ENCODE measurements at places on chromosomes 1 and 21. TPM values are rescaled to one million over a fixed set of nuclear protein-coding genes. Genes with fewer than 3 reads are reported as not detected.

DNA sequence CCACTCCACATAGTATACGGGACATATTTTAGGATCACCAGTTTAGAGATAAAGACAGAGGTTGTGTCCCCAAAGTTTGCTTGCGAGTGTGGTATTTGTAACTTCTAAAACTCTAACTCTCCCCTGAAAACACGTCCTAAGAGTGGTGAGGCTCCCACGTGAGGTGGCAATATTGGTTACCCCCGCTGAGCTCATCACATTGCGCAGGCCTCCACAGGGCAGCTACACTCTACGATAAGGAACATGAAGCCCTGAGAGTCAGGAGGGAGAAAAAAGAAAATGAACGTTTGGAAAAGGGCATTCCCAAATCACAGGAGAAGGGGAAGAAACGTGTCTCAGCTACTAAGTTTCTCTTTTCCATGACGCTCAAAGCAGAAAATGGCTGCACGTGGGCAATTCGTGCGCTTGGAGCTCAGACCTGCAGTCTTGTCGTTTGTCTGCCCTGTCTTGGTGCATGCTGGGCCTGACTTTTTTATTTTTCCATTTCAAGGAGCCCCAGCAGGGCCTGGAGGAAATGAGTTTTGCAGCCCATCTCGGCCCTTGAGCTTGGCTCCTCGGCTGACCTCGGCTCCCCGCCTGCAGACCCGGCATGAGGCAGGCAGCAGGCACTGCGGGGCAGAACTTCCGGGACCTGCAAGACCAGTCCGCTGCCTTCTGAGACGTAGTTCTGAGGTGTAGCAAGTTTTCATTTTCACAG is 25.7 kb downstream of the ERG start:
- H3K36me3 ChIP-seq = no peaks in the 10 kb centered on the region
- no peak for DNase-seq
- peak overlapping the region; percentile 3 for H3K27ac ChIP-seq
- H3K4me3 ChIP-seq = no peak overlapping the region
- peaks cover 4% of the 10 kb centered on the region for H3K4me1 ChIP-seq

DNA sequence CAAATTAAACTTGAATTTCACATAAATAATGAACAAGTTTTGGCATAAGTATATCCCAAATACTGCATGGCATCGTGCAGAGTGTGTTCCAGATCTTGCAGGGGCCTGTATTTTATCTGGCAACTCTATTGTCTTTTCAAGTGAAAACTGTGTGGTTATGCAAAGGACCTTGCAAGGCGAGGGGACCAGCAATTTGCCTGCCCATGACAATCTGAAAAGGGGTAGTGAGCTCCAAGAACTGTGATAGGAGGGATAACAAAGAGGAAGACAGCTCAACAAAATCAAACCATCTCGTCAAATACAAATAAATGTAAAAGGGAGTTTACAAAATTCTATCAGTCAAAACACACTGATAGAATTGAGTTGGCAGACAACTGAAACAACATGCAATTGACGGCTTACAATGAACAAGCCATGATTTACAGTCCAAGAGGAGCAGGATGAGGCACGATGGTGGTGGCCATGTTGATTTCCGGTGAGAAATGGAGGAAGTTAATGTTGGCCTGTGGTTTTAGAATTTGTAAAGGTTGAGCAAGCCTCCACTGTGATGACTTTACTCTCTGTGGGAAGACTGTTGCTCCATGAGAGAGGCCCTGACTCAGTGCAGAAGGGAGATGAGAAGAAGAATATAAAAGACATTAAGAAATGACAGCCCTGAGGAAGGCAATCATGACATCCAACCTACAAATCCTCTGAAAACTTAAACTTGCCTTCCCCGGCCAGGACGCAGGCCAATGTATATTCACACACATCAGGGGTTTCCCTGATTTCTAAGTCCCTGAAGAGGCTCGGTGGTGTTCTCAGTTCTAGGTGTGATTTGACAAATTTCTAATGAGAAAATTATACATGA is 132.2 kb downstream of the ADSS2 start:
- H3K4me1 ChIP-seq = peaks cover 22% of the 10 kb centered on the region
- no peaks in the 10 kb centered on the region for H3K27me3 ChIP-seq
- no peaks in the 10 kb centered on the region for H3K36me3 ChIP-seq
- H3K4me3 ChIP-seq = no peak overlapping the region

CHODL gene
- total RNA-seq = 0.26 TPM

DNA sequence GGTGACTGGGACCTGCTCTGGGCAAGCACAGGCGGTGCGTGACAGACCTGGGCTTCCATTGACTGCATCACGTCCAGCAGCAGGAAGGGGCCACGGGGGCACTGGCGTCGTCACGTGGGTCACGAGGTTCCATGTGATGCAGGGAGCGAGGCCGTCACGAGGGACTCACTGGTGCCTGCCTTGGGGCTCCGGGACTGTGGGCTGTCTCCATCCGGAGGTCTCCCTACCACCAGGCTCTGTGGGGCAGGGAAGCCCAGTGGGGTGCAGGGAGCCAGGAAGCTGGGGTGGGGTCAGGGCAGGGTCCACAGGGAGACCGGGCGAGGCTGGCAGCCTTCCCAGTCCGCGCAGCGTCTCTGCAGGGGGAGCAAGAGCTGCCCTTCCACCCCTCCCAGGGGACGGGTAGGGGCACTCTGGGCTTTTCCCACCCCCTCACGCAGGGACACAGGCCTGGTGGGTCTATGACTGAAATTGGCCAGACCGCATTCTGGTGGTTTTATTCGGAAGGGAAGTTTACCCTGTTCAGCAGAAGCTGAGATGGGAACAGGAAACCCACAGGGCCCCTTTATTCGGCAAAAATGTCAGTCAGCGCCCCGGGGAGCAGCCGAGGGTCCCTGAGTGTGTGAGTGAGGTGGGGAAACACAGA is 416 bp upstream of the TNFRSF14 start:
- peaks cover 26% of the 10 kb centered on the region for H3K36me3 ChIP-seq
- peak overlapping the region; percentile 94 for H3K4me3 ChIP-seq
- no peaks in the 10 kb centered on the region for H3K27me3 ChIP-seq
- peaks cover 30% of the 10 kb centered on the region for H3K4me1 ChIP-seq
- peak; percentile 94 for DNase-seq
- H3K27ac ChIP-seq = peak overlapping the region; percentile 98

GRCh38 chr1:54332781-54333585 is 73.2 kb downstream of the SSBP3 start:
- peak overlapping the region; percentile 67 for H3K27ac ChIP-seq
- H3K27me3 ChIP-seq = no peaks in the 10 kb centered on the region
- DNase-seq = no peak
- peaks cover 68% of the 10 kb centered on the region for H3K4me1 ChIP-seq
- no peak overlapping the region for H3K4me3 ChIP-seq
- no peaks in the 10 kb centered on the region for H3K36me3 ChIP-seq

KRTAP8-1 gene
- total RNA-seq = not detected

DNA sequence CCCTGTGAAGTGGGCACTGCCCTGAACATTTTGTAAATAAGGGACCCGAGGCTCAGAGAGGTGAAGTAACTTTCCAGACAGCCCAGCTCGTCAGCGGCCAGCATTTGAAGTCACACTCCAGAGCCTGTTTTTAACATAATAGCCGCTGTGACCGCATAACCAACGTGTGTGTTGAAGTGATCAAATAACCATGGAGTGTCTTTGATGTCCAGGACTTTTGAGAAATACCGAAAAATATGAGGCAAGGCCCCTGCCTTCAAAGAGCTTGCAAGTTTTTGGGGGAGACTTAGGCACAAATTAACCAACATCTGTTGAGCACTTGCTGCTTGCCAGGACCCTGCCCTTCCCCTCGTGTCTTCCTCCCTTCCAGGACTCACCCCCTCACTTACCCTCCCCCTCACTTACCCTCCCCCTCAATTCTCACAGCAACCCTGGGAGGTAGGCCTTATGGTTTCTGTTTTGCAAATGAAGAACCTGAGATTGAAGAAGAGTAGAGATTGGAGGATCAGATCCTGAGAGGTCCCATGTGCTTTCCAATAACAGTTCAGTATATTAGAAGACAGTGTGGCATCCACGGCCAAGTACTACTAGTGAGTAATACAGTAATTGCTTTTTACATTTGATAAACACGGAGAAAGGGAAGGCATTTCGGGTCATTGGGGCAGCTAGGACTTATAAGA is 1.3 kb upstream of the SLC16A1 start:
- H3K27me3 ChIP-seq = no peaks in the 10 kb centered on the region
- no peak for DNase-seq
- H3K36me3 ChIP-seq = no peaks in the 10 kb centered on the region
- H3K4me1 ChIP-seq = peaks cover 19% of the 10 kb centered on the region

GRCh38 chr1:2546515-2547209 is 9.5 kb upstream of the TNFRSF14 start:
- H3K27ac ChIP-seq = peak overlapping the region; percentile 97
- DNase-seq = peak; percentile 94
- peaks cover 40% of the 10 kb centered on the region for H3K4me1 ChIP-seq
- H3K4me3 ChIP-seq = peak overlapping the region; percentile 85
- no peaks in the 10 kb centered on the region for H3K27me3 ChIP-seq
- no peaks in the 10 kb centered on the region for H3K36me3 ChIP-seq

DNA sequence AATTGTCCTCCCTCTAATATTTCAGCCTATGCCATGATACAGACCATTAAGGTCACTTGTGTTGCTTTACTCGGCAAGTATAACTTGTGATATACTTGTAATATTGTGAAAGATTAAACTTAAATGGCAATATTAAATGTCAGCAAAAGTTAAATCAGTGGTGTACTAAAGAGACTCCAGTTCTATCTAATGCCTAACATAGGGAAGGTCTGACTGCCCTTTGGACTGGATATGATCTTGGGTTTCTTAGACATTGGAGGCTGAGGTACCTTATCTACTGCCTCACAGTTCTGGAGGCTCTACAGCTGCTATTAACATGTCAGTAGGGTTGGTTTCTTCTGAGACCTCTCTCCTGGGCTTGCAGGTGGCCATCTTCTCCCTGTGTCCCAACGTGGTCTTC is 89.9 kb downstream of the MT1HL1 start:
- no peaks in the 10 kb centered on the region for H3K27me3 ChIP-seq
- no peaks in the 10 kb centered on the region for H3K36me3 ChIP-seq
- no peaks in the 10 kb centered on the region for H3K4me1 ChIP-seq
- DNase-seq = no peak
- H3K4me3 ChIP-seq = no peak overlapping the region

DNAJC28 gene
- 2.3 TPM for total RNA-seq
